ENCODE measurements at places on chromosomes 6 and 20.

DNA sequence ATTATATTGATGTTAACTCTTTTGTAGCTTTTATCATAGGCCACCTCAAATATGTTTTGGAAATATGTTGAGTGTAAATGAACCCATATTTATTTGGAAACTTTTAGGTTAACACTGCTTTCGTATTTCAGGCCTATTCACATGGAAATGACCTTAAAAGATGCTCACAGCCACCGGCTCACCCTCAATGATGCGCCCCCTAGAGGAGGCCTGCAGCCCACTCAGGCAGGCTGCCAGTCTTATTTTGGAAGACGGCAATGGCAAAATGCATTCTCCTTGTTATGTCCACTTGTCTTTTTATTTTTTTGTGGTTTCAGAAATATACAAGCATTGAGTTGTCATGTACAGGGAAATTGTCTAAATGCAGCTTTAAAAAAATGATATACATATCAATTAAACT, 869.7 kb downstream of the PHF3 start:
- DNase-seq = no peak

- DNase-seq = peak; percentile 39
Measured at GRCh38 chr6:144931172-144932035, 646.3 kb downstream of the UTRN start.

DNA sequence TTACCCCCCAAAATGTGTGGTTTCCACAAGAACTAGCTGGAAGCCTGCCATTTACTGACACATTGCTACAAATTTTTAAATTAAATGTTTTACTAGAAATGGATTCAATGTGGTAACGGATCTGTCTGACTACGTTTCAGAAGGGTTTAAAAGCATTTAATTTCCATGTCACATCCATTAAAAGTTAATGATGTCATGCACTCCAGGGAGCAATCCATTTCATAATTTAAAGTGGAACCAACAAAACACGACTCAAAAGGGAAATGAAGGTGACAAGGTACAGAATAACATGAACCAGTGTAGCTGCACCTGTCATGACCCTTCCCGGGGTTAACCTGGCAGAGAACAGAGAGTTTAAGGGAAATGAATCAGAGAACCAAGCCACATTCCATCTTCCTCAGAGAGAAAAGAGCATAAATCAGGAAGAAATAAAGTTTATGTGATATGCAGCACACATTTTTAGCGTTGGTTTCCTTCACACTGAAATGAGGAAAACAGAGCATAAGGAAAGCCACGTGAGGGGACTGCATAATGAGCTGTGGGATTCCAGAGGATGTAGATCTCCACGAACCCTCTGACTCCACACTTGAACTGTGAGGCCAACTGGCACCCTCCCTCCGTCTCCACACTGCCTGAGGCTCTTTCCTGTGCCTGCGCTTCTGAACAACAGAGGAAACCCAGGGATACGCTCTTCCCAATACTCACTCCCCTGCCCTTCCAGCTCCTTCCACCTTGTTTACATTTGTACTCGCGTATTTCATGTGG, 170.3 kb upstream of the AHI1 start:
- DNase-seq = peak; percentile 23

DNA sequence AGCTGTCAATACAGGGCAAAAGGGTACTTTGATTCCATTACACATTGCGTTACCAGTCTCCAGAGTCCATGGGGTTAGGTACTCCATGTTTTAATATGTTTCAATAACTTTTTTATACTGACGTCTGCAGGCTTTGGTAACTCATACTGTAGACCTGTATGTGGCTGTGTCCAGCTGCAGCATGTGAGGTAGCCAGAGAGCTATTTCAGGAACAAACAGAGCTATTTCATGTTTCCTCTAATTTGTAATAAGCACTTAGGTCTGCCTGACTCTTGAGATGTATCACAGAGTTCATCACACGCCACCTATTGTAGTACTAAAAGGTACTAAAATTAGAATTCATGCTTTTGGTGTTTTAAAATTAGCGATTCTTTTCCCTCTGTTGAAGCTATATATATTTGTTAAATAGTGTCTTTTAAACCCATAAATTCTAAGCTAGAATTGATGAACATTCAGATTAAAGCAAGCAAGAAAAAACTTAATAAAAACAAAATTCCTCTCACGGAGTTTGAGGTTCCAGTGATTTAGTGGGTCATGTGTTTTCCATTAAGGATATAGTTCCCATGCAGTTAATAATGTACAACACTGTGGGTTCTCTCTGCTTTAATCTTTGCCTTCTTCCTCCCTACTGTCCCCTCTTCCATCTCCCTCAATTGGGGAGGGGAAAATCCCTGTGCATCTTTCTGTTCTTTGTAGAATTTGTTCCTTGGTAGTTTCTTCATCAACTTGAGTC, 37.0 kb downstream of the FOXO3 start:
- DNase-seq = no peak

DNA sequence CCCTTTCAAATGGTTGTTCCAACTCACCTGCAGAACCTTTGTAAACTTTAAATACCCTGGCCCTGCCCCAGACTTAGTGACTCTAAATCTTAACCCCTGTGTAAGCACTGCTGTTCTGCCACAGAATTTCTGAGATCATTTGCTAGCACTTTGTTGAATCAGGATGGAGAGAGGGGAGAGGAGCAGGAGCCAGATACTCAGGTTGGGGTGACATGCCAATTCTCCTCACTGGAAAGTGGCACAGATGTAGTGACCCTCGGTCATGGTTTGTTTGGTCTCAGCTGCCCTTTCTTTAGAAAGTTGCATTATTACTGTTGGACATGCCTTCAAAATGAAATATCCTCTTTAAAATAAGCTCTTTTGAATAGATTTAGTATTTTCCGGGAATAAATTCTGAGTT, 168.0 kb downstream of the ZFAND3 start:
- DNase-seq = no peak

GRCh38 chr6:20633566-20634340, 99.5 kb downstream of the CDKAL1 start:
- DNase-seq = no peak

- no peak for DNase-seq
Measured at GRCh38 chr6:92354270-92354829, 1065.0 kb downstream of the EPHA7 start.
